CD4-positive, alpha-beta T cell (primary cell): ENCODE measurements at places on chromosomes 11 and 22. TPM values are rescaled to one million over a fixed set of nuclear protein-coding genes. Genes with fewer than 3 reads are reported as not detected.

DNA sequence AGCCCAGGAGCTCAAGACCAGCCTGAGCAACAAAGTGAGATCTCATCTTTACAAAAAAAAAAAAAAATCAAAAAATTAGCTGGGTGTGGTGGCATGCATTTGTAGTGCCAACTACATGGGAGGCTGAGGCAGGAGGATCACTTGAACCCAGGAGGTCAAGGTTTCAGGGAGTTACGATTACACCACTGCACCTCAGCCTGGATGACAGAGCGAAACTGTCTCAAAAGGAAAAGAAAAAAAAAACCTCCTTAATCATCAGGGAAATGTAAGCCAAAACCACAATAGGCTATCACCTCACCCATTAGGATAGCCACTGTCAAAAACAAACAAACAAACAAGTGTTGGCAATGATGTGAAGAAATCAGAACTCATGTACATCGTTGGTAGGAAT lies 13.4 kb downstream of the DGCR2 start:
- no peaks in the 10 kb centered on the region for H3K27me3 ChIP-seq
- H3K27ac ChIP-seq, result peak overlapping the region; percentile 85
- peaks cover 9% of the 10 kb centered on the region for H3K36me3 ChIP-seq
- H3K4me3 ChIP-seq, result no peak overlapping the region
- DNase-seq, result no peak
- peaks cover 59% of the 10 kb centered on the region for H3K4me1 ChIP-seq

DNA sequence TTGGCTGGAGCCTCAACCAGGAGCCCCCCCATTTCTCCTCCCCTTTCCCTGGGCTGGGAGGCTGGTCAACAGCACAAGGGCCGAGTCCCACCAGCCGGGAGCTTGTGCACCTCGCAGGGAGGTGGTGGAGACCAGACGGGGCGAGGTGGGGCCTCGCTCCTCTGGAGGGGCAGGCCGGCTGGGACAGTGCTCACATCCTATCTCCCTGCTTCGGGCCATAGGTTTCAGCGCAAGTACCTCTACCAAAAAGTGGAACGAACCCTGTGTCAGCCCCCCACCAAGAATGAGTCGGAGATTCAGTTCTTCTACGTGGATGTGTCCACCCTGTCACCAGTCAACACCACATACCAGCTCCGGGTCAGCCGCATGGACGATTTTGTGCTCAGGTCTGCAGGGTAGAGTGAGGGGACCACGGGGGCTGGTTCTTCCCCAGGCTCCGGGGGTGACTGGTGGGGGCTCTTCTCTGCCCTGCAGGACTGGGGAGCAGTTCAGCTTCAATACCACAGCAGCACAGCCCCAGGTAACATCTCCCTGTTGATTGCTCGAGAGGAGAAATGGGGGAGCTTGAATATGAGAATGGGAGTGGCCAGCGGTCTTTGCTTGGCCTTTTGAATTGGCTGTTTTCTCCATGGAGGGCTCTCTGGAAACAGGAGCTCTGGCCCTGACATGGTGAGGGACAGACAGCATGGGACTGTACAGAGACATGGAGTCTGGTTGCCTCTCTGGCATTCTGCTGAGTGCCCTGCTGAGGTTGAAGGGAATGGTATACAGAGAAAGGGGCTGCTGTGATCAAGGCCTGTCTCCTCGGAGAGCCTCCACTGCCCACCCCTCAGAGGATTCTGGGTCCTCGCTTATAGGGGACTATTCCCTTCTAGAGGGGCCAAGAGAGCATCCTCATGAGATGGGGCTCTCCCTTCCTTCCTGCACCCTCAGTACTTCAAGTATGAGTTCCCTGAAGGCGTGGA lies 3.3 kb downstream of the SIDT2 start:
- no peak for DNase-seq
- H3K4me1 ChIP-seq, result peaks cover 32% of the 10 kb centered on the region
- H3K27ac ChIP-seq, result no peak overlapping the region
- H3K36me3 ChIP-seq, result peaks cover 17% of the 10 kb centered on the region

GRCh38 chr22:28015676-28016601 lies 96.9 kb upstream of the PITPNB start:
- no peaks in the 10 kb centered on the region for H3K36me3 ChIP-seq
- H3K27ac ChIP-seq, result no peak overlapping the region
- peaks cover 6% of the 10 kb centered on the region for H3K4me1 ChIP-seq
- H3K27me3 ChIP-seq, result no peaks in the 10 kb centered on the region
- DNase-seq, result no peak

- no peak overlapping the region for H3K27ac ChIP-seq
- H3K4me3 ChIP-seq, result no peak overlapping the region
- H3K27me3 ChIP-seq, result no peaks in the 10 kb centered on the region
- DNase-seq, result no peak
Observed at GRCh38 chr22:29251981-29252911, 15.5 kb downstream of the RHBDD3 start.

Gene POLR2L
- 19.6 TPM for total RNA-seq
